Naive B cell (primary cell): ENCODE measurements at places on chromosomes 5 and 9. TPM values are rescaled to one million over a fixed set of nuclear protein-coding genes. Genes with fewer than 3 reads are reported as not detected.

- DNase-seq, result no peak
Measured at GRCh38 chr9:137988051-137988450, 110.5 kb downstream of the CACNA1B start.

- no peak for DNase-seq
Measured at GRCh38 chr9:98168941-98169488, 23.4 kb downstream of the CORO2A start.

- no peak for DNase-seq
Measured at GRCh38 chr9:93303806-93304573, 120.1 kb downstream of the WNK2 start.

DNA sequence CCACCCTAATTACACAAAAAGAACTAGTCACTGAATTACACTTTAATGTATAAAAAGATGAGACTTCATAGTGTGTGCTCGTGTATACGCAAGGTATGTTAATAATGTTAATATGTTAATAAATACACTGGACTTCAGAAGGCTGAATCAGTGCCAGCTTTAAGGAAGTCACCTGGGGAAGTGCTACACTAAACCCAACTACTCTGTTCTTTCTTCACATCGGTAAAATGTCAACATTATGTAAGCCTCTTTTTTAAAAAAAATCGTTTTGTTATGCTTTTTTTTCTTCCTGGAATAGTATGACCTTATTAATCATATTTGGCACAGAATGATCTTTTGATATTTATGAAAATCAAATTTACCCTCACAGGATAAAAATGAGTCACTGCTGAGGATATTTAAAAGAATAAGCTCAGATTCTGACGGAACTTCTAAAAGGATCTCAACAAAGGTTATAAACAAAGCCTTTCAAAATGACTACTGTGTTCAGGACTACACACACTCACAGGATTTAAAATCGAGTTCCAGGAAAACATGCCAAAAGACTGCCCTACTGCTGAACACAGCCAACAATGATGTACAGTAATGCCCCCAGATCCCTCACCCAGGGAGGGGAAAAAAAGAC lies 75.9 kb downstream of the AUH start:
- no peak for DNase-seq

GRCh38 chr5:10595293-10595671 lies 31.4 kb downstream of the ANKRD33B start:
- DNase-seq, result no peak

FOXD4L6 gene
- not detected for polyA plus RNA-seq

PSAT1 gene
- 0.27 TPM for polyA plus RNA-seq

CDH12 gene
- polyA plus RNA-seq, result not detected

NPR3 gene
- not detected for polyA plus RNA-seq
